Keratinocyte (primary cell): ENCODE measurements at places on chromosomes 11 and 22. TPM values are rescaled to one million over a fixed set of nuclear protein-coding genes. Genes with fewer than 3 reads are reported as not detected.

Gene SEC14L6
- 0.10 TPM in 1 of 3 replicates, not detected in the others for polyA plus RNA-seq

Gene SMTNL1
- not detected in 3 replicates for polyA plus RNA-seq

Gene PNPLA5
- not detected in 3 replicates for polyA plus RNA-seq

Gene OR56A1
- polyA plus RNA-seq = not detected in 3 replicates

Gene MDK
- polyA plus RNA-seq = 5.4 to 8.8 TPM (median 6.5 TPM) in 3 replicates

DNA sequence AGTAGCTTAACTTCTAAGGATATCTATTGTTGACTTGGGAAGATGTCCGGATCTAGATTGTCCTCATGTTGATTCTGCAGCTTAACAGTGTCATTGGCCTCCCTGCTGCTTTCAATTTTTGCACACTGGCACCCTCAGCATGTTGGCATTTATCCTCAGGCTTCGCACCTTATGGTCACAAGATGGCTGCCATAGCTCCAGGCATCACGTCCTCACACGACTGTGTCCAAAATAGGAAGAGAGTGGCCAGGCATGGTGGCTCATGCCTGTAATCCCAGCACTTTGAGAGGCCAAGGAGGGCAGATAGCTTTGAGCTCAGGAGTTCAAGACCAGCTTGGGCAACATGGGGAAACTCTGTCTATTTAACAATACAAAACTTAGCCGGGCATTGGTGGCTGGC lies 58.3 kb upstream of the RASD2 start:
- DNase-seq = no peak

- no peak for DNase-seq
Observed at GRCh38 chr11:128515826-128516778, 71.3 kb downstream of the ETS1 start.

DNA sequence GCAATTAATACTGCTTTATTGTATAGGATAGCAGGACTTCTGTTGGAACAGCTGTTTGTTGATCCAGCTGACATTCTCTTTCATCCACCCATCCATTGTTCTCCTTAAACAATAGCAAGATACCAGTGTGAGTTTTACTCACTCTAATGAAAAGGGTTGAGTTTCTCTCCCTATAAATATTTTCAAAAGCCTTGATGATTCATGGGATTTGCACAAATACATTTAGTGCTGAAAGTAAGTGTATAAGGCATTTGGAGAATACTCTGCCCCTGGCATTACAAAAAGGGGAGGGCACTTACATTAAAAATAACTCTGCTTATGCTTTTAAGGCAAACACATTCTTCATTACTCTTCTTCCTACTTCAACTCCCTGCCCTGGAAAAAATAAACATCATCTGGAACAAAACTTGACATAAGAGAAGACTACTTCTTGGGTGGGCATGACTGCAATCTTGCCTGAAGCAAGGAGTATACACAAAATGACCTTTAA lies 634.9 kb downstream of the METTL15 start:
- no peak for DNase-seq

GRCh38 chr11:92224054-92224406 lies 588 bp upstream of the FAT3 start:
- DNase-seq = no peak

DNA sequence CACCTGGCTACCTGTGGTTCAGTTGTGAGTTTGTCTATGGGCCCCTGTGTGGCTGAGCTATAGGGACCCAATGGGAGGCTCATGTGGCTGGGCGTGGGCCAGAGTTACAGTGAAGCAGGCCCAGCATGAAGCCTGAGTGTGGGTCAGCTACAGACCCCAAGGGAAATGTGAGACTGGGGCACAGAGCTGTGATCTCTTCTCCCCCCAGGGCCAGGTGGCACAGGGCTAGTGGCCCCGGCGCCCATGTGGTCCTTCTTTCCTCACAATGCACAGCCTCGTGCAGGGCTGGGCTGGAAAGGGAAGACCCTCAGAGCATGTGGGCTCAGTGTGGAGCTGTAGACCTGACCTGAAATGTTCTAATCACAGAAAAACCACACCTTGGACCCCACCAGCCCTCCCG lies 71.6 kb upstream of the NECTIN1 start:
- DNase-seq = no peak

DNA sequence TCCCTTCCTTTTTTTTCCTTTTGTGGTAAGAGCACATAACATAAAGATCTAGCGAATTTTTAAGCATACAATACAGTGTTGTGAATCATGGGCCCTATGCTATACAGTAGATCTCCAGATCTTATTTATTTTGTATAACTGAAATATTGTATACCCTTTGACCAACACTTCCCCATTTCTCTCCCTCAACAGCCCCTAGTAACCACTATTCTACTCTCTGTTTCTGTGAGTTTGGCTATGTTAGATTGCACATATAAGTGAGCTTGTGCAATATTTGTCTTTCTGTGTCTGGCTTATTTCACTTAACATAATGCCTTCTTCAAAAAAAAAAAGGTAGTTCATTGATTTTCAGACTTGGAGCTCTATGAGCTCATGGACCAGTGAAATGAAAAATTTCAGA lies 180.5 kb downstream of the C11orf91 start:
- DNase-seq = no peak

GRCh38 chr22:27323661-27324060 lies 477.9 kb downstream of the MN1 start:
- no peak for DNase-seq

- no peak for DNase-seq
Observed at GRCh38 chr11:132683602-132684001, 848.7 kb downstream of the OPCML start.
